ENCODE measurements at places on chromosomes 5 and 9. TPM values are rescaled to one million over a fixed set of nuclear protein-coding genes. Genes with fewer than 3 reads are reported as not detected.

Gene SV2C
- not detected for total RNA-seq

DNA sequence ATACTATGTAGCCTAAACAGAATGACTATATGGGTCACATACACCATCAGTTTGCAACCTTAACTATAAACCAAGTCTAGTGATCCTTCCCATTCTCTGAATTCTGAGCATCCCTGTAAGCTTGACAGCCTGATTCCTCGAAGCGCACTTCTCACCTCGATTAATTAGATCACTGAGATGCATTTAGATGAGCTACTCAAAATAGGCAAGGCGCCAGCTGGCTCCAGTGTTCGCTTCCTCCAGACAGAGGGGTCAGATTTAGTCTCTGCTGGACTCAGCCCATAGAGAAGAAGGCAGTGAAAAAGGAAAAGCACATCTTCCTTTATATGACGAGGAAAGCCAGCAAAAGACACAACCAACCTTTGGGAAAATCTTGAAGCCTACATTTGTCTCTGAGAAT is 371.5 kb downstream of the MLLT3 start:
- H3K27ac ChIP-seq, result no peak overlapping the region
- H3K4me1 ChIP-seq, result no peaks in the 10 kb centered on the region
- no peaks in the 10 kb centered on the region for H3K36me3 ChIP-seq

- H3K4me1 ChIP-seq, result no peaks in the 10 kb centered on the region
- no peak for DNase-seq
- no peaks in the 10 kb centered on the region for H3K27me3 ChIP-seq
- H3K36me3 ChIP-seq, result no peaks in the 10 kb centered on the region
- H3K4me3 ChIP-seq, result no peak overlapping the region
These were observed 69.0 kb downstream of the SHC3 start for GRCh38 chr9:89109666-89110065.

Gene PCDHB10
- total RNA-seq, result 1.3 TPM

DNA sequence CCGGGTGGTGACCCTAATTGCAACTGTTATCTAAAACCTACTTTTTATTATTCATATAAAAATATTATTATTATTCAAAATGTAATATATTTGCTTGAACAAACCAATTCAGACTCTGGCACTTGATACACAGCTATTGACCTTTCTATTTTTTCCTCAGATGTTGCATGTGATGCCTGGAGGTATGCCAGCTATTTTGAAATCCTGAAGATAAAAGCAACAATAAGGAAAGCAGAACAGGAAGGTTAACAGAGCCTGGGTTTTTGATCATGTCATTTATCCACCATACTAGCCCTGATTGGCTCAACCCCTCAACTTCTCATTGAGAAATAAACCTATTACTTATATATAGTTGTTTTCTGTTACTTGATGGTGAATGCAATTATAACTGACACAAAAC is 340.9 kb upstream of the KIF2A start:
- DNase-seq, result no peak
- no peak overlapping the region for H3K27ac ChIP-seq
- H3K4me3 ChIP-seq, result no peak overlapping the region
- no peaks in the 10 kb centered on the region for H3K27me3 ChIP-seq

GRCh38 chr5:150044329-150044681 is 42.0 kb downstream of the CSF1R start:
- peak overlapping the region; percentile 59 for H3K27ac ChIP-seq
- H3K27me3 ChIP-seq, result no peaks in the 10 kb centered on the region
- DNase-seq, result peak; percentile 72
- no peak overlapping the region for H3K4me3 ChIP-seq

DNA sequence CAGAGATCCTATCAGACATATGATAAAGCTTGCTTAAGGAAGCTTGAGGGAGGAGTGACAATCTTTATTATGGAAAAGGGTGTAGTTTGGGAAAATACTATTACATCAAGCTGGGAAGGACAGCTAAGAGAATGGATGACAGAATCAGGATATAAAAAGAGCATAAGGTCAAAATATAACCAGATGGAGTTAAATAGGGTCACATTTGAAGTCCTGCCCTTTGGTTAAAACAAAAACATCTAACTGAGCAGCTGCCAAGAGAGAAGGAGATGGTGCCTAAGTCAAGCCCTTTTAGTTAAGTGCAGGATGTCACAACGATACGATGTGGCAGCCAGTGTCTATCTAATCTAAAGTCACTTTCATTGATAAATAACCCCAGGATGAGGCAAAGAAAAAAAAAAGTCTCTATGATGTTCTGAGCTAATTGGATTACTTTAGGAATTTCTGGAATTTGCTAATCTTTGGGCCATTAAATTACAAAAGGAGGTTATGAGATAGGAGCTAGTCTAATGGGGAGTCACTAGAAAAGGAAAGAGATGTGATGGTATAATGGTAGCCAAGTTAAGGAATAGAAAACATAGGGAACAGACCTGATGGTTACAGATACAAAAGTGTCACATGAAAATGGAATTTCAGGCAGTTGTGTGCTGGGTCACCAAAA is 365.2 kb downstream of the PDE4D start:
- no peak for DNase-seq
- H3K4me1 ChIP-seq, result no peaks in the 10 kb centered on the region
- H3K27me3 ChIP-seq, result no peaks in the 10 kb centered on the region
- H3K27ac ChIP-seq, result no peak overlapping the region

- H3K4me3 ChIP-seq, result no peak overlapping the region
- DNase-seq, result no peak
- H3K36me3 ChIP-seq, result no peaks in the 10 kb centered on the region
- no peaks in the 10 kb centered on the region for H3K4me1 ChIP-seq
- H3K27me3 ChIP-seq, result no peaks in the 10 kb centered on the region
- no peak overlapping the region for H3K27ac ChIP-seq
These were observed 32.6 kb upstream of the PRRC2B start for GRCh38 chr9:131361202-131361833.

Gene INSYN2B
- total RNA-seq, result 43.2 TPM

DNA sequence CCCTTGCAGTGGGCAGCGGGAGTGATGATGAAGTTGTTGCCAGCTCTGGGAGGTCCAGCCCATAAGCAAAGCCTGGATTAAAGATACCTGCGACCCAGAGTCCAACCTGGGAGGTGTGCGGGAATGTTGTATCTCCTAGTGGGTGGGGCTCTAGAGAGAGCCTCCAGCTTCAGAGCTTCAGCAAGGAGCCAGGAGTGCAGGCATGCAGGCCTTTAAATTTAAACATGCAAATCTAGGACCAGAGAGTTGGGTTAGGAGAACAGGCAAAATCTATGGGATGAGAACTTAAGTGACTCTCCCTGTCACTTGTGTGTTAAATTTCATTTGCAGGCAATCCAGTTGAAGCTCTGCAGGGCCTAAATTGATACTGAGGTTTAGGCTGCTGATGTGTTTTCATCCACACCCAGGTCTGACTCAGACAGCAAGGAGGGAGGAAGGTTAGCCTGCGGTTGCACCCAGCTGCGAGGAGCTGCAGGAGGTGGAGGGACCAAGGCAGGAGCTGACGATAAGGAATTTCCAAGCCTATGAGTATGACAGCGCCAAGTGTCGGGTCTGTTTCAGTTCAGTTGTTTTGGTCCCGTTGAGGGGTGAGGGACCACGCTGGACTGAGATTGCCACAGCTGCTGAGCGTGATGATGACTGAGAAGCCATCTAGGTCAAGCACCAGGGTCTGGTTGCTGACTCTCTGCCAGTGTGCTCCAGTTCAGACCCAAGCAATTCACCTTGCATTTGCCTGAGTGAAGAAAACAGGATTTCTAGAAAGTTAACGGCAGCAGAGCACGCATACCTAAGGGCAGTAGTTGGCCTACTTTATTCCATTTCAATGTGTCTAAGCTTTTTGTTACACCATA is 243.0 kb downstream of the ICE1 start:
- H3K27me3 ChIP-seq, result no peaks in the 10 kb centered on the region
- H3K4me3 ChIP-seq, result no peak overlapping the region
- H3K4me1 ChIP-seq, result no peaks in the 10 kb centered on the region
- H3K36me3 ChIP-seq, result no peaks in the 10 kb centered on the region
- peak; percentile 0 for DNase-seq

DNA sequence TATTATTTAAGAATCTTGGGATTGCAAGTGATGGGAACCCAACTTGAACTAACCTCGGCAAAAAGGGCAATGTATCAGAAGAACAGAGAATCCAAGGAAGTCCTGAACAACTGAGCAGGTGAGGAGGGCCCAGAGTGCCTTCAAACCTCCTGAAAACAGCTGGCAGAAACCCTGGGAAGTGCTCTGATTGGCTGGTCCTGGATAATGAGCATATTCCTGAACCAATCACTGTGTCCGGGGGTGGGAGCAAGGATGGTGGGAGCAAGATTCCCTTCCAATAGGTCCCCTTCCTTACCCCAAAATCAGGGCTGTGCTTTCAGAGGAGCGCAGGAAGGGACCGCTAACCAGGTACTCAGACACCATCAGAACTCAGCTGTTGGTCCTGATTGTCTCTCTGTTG is 31.9 kb upstream of the TBC1D2 start:
- no peaks in the 10 kb centered on the region for H3K27me3 ChIP-seq
- H3K27ac ChIP-seq, result no peak overlapping the region
- no peak overlapping the region for H3K4me3 ChIP-seq
- H3K36me3 ChIP-seq, result no peaks in the 10 kb centered on the region
- DNase-seq, result no peak

Gene FGFR4
- not detected for total RNA-seq

Gene BARHL1
- not detected for total RNA-seq

DNA sequence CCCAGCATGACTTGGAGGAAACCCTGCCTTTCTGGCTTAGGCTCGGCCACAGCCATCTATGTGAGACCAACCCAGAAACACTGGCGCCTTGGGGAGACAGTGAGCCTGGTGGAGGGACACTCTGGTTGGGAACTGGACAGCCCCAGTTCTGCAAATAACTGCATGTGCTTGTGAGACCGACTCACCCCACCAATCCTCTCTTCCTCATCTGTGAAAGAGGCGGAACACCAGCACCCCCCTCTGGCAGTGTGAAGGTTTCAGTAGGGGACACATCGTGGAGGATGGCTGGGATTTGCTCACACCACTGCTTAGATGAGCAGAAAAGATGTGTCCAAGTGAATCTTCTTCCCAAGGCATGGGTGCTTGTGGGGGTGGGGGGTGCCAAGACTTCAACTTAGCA is 43.4 kb upstream of the N4BP3 start:
- no peaks in the 10 kb centered on the region for H3K36me3 ChIP-seq
- peak; percentile 50 for DNase-seq
- no peaks in the 10 kb centered on the region for H3K4me1 ChIP-seq
- H3K4me3 ChIP-seq, result no peak overlapping the region

GRCh38 chr5:42500003-42500599 is 76.9 kb downstream of the GHR start:
- H3K4me3 ChIP-seq, result no peak overlapping the region
- no peaks in the 10 kb centered on the region for H3K27me3 ChIP-seq
- no peak overlapping the region for H3K27ac ChIP-seq
- H3K36me3 ChIP-seq, result no peaks in the 10 kb centered on the region
- DNase-seq, result no peak

- DNase-seq, result no peak
- no peaks in the 10 kb centered on the region for H3K27me3 ChIP-seq
- H3K4me1 ChIP-seq, result peaks cover 27% of the 10 kb centered on the region
- H3K36me3 ChIP-seq, result peaks cover 13% of the 10 kb centered on the region
- no peak overlapping the region for H3K4me3 ChIP-seq
These were observed 14.3 kb downstream of the ATPSCKMT start for GRCh38 chr5:10235350-10235749.

Gene CDH9
- not detected for total RNA-seq

Gene SLC36A2
- total RNA-seq, result not detected

GRCh38 chr5:81631621-81632020 is 119.3 kb downstream of the SSBP2 start:
- no peak overlapping the region for H3K4me3 ChIP-seq
- H3K4me1 ChIP-seq, result peaks cover 18% of the 10 kb centered on the region
- H3K36me3 ChIP-seq, result no peaks in the 10 kb centered on the region
- H3K27ac ChIP-seq, result no peak overlapping the region

Gene EPB41L4B
- 1.0 TPM for total RNA-seq

Gene PITX1
- not detected for total RNA-seq

GRCh38 chr5:52007230-52007858 is 624.1 kb downstream of the ISL1 start:
- H3K27ac ChIP-seq, result no peak overlapping the region
- H3K4me1 ChIP-seq, result no peaks in the 10 kb centered on the region
- H3K36me3 ChIP-seq, result no peaks in the 10 kb centered on the region
- no peak overlapping the region for H3K4me3 ChIP-seq

- no peak for DNase-seq
- H3K27me3 ChIP-seq, result no peaks in the 10 kb centered on the region
- H3K4me3 ChIP-seq, result no peak overlapping the region
- no peaks in the 10 kb centered on the region for H3K36me3 ChIP-seq
- no peak overlapping the region for H3K27ac ChIP-seq
These were observed 364.2 kb downstream of the OSTF1 start for GRCh38 chr9:75452512-75452911.

Gene ERGIC1
- total RNA-seq, result 235 TPM

- H3K4me1 ChIP-seq, result 0 out of 2 replicates have a peak, but pooled peaks cover under 1% of the 10 kb centered on the region
- no peaks in the 10 kb centered on the region for H3K36me3 ChIP-seq
- no peak overlapping the region for H3K4me3 ChIP-seq
- H3K27me3 ChIP-seq, result no peaks in the 10 kb centered on the region
These were observed 197.7 kb downstream of the MCTP1 start for GRCh38 chr5:95086927-95087815.

DNA sequence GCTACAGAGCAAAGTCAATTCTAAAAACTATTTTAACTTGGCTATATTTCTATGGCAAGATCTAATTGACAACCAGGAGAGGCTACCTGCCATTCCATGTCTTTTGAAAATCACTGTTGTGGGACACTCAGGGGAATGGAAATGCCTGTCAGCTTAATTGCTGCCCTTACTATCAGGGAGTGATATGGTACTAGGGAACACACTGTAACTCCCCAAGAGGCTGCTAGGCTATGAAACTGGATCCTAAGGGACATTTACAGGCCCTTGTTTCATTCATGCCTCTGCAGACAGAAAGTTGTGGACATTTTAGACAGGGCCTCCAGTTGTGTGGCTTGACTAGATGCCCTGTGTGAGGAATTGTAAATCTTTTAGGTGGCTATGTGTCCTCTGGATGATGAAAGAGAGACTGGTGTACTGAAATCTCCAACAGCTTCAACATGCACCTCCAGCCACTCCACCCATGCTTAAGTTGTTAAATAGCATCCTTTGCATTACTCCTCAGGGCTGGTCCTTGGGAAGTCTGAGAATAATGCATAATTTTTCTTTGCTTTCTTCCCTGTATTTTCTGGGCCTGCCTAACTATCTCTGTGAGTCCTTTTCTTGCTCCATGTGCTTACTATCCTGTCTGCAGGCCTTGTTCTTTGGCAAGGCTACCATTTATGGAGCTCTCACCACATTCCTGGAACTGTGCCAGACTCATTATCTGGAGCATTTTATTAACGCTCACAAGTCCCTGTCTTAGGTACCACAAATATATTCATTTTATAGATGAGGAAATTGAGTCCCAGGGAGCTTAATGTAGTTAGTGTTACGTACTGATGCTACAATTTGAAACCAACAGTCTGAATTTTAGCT is 3.2 kb downstream of the MROH2B start:
- no peaks in the 10 kb centered on the region for H3K4me1 ChIP-seq
- H3K27ac ChIP-seq, result no peak overlapping the region
- DNase-seq, result peak; percentile 2
- H3K36me3 ChIP-seq, result no peaks in the 10 kb centered on the region
- H3K27me3 ChIP-seq, result no peaks in the 10 kb centered on the region
- no peak overlapping the region for H3K4me3 ChIP-seq

Gene ZFP2
- 1.8 TPM for total RNA-seq

GRCh38 chr5:168831383-168831782 is 252.2 kb upstream of the PANK3 start:
- H3K4me1 ChIP-seq, result no peaks in the 10 kb centered on the region
- H3K36me3 ChIP-seq, result no peaks in the 10 kb centered on the region
- no peak overlapping the region for H3K4me3 ChIP-seq
- no peak overlapping the region for H3K27ac ChIP-seq
- no peak for DNase-seq
- H3K27me3 ChIP-seq, result no peaks in the 10 kb centered on the region

Measured in GM23248 (cell line).